ENCODE measurements at places on chromosomes 5 and 9. TPM values are rescaled to one million over a fixed set of nuclear protein-coding genes. Genes with fewer than 3 reads are reported as not detected.
A peak's percentile ranks its signal among the peaks of the same experiment; 100 is the strongest.

DNA sequence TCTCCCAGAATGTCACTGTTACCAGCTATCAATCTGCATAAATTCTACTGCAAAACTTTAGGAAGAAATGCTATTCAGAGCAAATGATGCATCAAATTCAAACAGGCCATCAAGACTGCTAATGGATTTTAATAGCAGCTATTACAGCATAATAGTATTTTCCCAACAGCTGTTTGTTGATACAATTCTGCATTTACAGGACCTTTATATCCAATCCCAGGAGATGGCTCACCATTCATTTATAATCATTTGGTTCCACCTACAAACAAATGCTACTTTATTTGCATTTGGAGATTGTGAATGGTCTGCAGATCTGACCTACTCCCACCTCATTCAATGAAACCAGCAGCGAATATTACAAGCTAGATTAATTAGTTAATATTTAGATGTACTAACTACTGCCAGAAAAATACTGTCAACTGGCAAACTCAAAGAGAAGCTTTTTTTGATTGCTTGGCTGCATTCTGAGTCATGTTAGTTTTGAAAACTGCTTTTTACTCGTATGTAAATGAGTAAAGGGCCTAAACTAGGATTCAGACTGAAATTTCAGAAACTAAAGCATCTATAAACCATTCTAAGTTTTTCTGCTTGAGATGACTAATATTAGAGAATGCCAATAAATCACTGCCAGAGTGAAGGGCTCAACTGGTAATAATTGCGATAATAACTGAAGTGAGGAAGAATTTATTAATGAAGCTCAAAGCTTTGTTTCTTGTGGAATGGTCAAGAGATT is 7.1 kb upstream of the PCA3 start:
- DNase-seq = no peak

DNA sequence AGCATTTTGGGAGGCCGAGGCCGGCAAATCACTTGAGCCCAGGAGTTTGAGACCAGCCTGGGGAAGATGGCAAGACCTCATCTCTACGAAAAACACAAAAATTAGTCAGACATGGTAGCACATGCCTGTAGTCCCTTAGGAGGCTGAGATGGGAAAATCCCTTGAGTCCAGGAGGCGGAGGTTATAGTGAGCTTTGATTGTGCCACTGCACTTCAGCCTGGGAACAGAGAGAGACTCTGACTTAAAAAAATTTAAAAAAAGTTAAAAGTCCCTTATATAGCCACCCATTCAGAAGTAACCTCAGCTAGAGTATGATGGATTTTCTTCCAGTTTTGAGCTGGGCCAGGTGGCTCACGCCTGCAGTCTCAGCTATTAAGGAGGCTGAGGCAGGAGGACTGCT is 72.4 kb downstream of the UGCG start:
- no peak for DNase-seq

Gene SLC6A7
- not detected for total RNA-seq

Gene OBP2B
- total RNA-seq = not detected

GRCh38 chr9:70080481-70081119 is 37.0 kb downstream of the MAMDC2 start:
- DNase-seq = no peak

- DNase-seq = no peak
Measured at GRCh38 chr9:100714372-100715099, 136.7 kb downstream of the CAVIN4 start.

Gene PPP1R26
- total RNA-seq = 41.2 TPM

DNA sequence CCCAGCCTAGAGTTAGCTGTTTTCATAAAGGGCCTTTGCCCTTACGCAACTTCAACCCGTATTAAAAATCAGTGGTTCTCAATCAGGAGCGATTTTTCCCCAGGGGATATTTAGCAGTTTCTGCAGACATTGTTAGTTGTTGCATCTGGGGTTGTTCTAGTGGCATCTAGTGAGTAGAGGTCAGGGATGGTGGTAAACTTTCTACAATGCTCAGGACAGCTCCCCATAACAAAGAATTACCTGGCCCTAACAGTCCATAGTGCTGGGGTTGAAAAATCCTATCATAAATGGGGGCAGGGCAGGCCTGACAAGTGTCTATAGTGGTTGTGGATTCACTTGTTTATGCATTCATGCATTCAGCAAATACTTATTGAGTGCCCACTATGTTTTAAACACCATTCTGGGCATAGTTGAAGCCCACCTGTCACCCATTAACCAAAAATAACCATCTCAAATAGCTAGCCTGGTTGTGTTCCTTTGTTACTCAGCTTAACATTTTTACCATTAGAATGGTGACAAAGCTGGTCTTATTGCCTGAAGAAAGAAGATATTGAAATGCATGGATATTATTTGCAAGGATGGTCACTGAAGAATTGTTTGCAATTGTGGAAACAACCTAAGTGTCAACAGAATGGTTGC is 15.9 kb upstream of the FGF1 start:
- no peak for DNase-seq

DNA sequence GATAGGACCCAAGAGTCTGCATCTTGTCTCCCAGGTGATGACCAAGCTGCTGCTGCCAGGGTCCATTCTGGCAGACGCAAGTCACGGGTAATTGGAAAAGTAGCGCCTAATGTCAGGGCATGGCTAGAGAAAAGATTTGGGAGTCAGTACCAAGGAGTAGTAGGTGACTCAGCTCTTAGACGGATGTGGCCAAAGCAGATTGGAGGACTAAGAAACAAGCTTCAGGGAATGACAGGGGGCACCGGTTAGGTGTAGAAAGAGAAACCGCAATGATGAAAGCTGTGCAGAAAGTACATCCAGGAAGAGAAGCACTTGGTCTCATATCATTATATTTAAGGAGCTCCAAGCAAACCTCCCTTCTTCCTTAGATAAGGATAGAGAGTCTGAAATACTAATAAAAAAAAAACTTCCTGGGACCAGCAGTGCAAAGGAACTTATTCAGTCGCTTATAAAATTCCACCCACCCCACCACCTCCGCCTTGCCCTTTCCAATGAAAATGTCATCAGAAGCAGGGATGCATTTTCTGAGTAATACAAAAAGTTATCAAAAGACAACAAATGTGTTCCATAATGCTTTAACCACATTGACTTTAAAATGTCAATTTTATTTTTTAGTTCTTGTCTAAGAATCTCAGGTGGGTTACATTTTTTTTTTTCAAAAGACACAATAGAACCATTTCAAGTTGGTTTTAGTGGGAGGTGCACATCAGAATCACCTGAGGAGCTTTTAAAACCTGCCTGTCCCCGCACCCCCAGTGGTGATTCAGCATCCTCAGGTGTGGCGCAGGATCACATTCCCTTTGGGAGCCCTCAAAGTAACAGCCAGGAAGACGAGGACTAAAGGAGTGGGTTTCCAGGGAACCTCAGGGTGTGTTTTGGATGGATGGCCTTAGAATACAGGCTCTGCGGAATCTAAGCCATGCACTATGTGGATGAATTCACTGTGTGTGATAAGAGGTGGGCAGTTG is 31.2 kb downstream of the PTPN3 start:
- no peak for DNase-seq

GRCh38 chr5:10896016-10896415 is 135.0 kb upstream of the DAP start:
- no peak for DNase-seq

Gene TRPM3
- total RNA-seq = 0.26 TPM

GRCh38 chr5:103207653-103208052 is 50.9 kb upstream of the MACIR start:
- no peak for DNase-seq

GRCh38 chr5:124111886-124112285 is 599.9 kb downstream of the CSNK1G3 start:
- peak; percentile 41 for DNase-seq

DNA sequence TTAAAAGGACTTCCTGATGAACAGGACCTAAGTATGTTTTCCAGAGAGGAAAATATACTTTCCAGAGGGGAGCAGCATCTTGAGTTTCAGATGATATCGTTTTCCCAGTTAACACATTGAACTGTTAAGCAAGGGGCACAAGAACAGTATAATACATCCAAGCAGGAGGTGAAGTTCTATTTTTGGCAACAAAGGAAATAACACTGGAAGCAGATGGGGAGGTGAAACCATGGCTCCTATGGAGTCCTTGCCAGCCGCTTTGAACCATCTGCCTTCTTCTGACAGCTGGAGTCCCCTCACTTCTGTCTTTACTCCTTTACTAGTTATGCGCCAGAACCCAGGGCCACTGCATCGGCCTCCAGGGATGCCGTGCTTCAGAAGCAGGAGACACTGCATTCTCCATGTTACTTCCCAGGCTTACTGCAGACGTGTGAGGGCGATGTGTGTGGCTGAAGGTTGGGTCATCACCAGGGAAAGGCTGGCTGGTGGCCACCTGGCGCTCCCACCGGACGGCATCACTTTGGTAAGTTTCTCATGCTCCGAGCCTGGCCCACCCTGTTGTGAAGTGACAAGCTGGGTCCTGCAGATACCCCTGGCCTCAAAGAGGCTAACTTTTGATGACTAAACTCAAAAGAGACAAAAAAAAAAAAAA is 77.8 kb downstream of the TTLL11 start:
- DNase-seq = no peak

Gene POU4F3
- total RNA-seq = 0.23 TPM

- no peak for DNase-seq
Measured at GRCh38 chr5:24923400-24923799, 278.6 kb upstream of the CDH10 start.

DNA sequence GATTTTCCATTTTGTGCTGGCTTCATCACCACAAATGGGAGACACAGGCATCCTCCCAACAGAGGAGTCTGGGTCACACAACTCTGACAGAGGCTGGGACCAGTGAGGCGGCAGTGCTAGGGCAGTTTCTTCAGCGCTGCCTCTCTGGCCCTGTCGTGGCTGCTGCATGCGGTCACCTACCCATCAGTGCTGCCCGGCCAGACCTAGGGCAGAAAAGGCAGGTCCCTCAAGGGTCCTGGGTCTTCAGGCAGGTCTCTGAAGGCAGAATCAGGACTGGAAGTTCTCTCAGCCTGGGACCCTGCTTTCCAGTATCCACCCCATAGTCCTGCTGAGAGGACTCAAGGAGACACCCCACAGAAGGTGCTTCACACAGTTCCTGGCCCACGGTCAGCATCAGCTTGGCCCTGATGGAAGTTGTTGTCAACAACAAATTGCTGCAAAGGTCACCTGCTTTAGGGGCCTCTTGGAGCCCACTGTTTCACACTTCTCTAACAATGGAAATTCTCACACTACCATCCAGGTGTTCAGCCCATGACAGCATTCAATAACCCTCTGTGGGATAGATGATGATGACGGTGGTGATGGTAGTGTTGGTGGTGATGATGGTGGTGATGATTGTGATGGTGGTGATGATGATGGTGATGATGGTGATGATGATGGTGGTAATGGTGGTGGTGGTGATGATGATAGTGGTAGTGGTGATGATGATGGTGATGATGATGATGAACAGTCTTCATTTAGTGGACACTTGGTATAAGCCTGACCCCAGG is 146.4 kb upstream of the PPP1R26 start:
- DNase-seq = no peak

DNA sequence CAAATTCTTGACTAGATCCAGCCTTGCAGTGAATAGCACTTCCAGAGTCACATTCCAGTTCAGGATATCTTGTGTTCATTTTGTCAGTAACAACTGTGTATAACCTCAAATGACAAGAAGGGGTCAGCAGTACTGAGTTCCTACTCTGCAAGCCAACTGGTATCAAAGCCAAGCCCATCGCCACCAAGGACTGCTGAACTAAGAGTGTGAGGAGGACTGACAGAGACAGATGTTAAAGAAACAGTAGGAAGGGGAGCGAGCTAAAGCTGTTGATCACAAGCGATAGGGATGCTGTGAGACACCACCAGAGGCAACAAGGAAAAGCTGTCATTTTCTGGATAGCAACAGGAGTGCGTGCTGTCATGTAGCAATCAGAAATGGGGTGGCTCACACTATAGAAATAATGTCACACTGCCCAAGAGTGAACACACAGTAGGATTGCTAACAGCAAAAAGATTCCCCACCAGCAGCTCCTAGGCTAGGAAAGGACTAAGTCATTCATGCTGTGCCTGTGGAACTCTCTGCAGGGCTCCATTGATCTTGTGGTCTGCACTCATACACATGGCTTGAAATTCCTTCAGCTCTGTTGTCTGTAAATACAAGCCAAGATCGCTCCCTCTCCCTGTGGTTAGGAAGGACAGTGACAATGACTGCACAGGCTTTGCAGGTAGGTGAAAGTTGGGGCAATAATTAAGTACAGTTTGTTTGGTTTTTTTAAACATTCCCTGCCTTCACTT is 658.6 kb downstream of the NR2F1-AS1 start:
- no peak for DNase-seq

Gene TYRP1
- not detected for total RNA-seq

DNA sequence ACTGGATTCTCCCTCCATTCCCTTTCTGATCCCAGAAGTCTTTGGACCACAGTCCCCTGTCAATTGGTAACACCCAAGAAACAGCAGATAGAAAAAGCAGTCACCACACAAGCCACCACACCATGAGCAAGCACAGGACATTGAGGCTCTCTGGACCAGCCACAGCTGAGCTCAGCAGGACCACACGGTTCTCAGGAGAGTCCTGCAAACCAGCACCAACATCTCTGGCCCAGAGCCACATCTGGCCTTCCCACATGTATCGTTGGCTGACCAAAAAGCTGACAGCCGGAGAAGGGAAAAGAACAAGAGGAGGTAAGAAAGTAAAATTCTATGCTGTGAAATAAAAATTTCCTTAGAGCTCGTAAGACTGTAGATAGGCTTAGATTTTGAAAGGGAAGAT is 56.7 kb downstream of the KLHL3 start:
- no peak for DNase-seq

DNA sequence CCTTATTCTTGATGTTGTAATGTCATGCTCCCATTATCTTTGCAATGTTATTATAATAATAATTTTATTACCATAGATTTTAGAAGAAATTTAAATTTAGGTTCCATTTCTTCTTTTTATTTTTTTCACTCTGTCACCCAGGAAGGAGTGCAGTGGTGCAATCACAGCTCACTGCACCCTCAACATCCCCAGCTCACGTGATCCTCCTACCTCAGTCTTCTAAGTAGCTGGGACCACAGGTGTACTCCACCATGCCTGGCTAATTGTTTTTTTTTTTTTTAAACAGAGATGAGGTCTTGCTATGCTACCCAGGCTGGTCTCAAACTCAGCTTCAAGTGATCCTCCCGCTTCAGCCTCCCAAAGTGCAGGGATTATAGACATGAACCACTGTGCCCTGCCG is 11.9 kb downstream of the ZFR start:
- no peak for DNase-seq

- no peak for DNase-seq
Measured at GRCh38 chr5:141547921-141548320, 59.0 kb downstream of the PCDHGC5 start.

Data from PC-9 (cell line).